DMS153 (cell line): ENCODE measurements at places on chromosomes 2 and 18.
A peak's percentile ranks its signal among the peaks of the same experiment; 100 is the strongest.

DNA sequence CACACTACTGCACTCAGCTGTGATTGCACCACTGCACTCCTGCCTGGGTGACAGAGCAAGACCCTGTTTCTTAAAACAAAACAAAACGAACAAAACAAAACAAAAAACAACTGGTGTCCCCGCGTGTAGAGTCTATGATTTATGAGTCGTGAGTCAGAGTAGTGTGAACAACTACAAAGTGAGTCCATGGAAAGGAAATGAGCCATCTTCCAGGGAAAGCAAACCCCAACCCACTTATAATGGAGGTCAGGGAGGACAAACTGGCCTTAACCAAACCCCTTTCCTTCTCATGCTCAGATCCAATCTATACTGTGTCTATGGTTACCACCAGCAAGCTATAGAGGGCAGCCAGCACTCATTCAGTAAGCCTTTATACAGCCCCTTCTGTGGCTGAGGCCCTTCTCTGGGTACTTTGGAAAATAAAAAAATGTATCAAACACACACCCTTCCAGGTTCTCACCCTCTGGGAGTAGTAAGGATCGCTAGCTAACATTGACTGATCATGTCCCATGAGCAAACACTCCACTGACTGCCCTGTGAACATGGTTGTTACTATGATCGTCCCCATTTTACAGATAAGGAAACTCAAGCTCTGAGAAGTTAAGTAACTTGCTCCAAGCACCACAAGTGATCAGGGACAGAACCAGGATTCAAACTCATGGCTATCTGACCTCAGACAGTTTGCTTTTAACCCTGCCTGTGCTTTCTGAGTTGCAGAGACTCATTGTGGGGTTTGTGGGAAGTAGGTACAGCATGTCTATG, 24.7 kb upstream of the COLEC12 start:
- no peak for DNase-seq

DNA sequence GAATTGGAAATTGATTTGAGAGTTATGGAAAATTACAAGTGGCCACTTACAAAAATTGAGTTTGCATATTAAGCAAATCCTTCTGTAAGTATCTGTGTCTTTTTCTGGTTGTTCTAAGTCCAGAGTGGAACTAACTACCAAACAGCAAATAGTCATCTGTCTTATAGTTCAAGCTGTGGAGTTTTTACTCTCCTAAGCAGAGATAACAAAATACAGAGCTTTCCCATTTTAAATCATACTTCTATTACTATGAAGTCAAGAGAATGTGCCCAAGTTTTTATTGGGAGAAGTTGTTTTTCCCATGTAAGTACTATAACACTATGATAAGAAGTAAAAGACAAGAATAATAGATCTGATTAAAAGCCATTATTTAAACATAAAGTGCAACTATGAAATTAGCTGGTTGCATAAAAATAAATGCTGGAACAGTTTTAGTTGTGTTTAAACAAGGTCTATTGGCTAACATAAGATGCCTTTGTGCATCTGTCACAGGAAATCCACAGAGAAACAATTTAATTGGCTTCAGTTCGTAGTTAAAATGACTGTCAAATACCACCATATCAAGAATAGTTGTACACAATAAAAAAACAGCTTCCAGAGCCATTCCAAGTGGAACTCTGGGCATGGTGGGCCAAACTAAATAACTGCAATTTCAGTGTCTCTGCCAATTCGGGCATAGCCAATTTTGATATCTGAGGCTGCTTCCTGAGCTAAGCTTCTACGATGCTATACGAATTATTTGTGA, 1467.4 kb upstream of the NXPH2 start:
- DNase-seq, result no peak

DNA sequence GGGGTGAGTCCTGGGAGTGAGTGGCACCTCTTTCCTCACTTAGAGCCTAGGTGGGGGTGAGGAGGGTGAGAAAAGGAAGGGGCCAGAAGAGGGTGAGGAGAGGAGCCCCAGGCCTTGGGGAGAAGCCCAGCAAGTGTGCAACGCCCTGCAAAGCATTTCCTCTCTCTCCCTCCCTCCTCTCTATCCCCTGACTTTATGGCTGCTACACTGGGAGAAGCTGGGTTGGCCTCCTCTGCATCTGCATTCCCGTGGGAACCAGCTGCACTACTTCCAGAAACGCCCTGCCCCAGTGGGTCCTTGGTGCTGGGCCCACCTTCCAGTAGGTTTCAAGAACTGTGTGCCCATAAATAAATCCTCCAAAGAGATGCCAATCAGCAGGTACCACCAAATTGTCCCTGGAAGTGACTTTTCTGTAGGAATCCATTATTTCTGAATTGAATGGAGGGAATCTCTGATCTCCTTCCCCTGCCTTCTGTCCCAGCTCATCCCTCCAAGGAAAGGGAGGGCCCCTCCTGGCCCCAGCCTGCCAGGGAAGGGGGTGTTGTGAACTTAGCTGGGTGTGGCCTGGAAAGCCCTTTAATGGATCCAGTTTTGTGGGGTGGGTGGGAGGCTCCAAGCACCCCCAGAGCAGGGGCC, 95.7 kb upstream of the BOD1L2 start:
- no peak for DNase-seq

GRCh38 chr18:56861244-56861643, 210.1 kb downstream of the WDR7 start:
- DNase-seq, result peak; percentile 59

DNA sequence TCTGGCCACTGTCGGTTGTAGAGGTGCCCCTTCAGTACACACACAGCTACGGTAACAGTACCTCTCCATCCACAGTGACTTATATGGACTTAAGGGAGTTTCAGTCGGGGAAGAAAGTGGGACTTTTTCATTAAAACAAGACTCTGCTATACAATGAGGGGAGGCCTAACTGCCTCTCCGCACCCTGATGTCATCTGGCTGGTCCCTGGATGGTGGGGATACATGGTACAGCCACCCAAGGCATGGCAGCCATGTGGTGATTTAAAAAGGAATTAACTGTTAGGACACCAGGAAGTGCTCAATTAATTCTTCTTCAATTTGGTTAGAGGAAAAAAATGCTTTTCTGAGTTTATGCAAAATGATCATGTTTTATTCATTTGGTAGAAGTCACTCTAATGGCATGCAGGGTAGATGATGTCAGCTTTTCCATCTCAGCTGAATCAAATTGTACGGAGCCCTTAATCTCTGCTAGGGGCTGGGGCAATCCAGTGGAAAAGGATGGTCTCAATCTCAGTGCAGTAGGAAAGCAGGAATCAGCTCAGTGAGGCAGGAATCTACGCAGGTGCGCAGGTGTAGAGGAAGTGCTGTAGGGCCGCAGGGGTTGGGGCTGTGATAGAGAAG, 243.9 kb downstream of the PRKCE start:
- no peak for DNase-seq

- DNase-seq, result no peak
Observed at GRCh38 chr18:33557706-33558105, 20.3 kb upstream of the ASXL3 start.

DNA sequence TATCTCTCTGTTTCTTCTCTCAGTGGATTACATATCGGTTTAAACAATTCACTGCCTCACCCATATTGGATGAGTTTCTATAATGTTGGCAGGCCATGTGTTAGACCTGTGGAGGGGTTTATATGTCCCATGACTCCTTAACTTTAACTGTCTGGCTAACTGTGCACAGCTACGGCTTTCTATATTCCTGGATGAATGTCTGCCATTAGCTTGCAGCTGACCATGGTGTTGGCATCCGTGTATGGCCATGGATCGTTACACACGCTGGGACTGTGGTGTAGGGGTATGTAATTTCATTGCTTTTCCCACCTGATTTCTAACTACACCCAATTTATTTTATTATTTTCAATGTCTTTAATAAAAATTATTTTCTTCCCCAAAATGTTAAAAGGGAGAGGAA, 3.3 kb upstream of the TANC1 start:
- no peak for DNase-seq

DNA sequence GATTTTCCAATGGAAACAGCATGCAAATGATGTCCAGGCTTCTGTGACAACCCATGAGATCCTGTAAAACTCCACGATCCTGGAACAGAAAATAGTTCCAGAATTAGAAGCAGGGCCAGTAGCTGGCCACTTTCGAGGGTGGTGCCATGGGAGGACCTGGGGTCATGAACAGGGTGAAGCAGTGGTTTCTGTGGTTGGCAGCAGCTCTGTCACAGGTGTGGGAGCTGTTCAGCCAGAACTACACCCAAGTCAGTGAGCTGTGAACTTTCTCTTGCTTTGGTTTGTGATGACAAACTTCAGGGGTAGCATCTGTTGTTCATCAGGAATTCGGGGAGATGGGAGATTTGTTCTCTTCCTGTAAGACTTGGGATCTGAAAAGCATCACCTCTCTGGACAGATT, 314.4 kb upstream of the NT5C1B start:
- DNase-seq, result no peak

DNA sequence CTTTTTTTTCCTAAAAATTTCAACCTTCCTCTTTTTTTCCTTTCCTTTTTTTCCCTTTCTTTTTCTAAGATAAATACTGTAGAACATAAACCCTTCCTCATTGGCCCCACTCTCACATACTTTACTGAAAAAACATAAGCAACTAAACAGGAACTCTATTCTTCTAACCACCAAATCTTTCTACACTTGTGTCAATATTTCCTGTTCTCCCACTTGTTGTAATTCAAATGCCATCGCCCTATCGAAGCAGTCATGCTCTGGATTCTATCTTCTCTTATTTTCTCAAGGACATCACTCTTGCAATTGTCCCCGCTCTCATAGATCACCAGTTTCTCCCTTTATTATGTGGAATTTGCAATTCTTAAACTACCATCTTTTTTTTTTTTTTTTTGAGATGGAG, 20.2 kb upstream of the SSB start:
- no peak for DNase-seq

DNA sequence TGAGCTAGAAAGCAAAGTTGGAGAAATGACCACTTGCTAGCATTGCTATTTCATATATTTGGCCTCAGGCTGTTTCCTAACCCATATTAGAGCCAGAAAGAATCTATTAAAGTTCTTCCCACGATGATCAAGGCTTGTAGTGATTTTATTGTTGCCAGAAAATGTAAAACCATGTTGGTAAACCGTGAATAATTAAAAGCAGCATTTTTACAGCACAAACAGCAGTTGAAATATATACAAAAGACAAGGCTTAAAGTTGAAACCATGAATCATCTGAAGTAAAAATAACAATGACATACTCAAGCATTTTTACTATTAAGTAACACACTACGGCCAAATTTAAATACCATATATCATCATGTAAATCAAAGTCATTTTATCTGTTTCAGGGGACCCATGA, 27.7 kb upstream of the DSC3 start:
- DNase-seq, result no peak

- no peak for DNase-seq
Observed at GRCh38 chr2:149877913-149878312, 290.3 kb upstream of the MMADHC start.

DNA sequence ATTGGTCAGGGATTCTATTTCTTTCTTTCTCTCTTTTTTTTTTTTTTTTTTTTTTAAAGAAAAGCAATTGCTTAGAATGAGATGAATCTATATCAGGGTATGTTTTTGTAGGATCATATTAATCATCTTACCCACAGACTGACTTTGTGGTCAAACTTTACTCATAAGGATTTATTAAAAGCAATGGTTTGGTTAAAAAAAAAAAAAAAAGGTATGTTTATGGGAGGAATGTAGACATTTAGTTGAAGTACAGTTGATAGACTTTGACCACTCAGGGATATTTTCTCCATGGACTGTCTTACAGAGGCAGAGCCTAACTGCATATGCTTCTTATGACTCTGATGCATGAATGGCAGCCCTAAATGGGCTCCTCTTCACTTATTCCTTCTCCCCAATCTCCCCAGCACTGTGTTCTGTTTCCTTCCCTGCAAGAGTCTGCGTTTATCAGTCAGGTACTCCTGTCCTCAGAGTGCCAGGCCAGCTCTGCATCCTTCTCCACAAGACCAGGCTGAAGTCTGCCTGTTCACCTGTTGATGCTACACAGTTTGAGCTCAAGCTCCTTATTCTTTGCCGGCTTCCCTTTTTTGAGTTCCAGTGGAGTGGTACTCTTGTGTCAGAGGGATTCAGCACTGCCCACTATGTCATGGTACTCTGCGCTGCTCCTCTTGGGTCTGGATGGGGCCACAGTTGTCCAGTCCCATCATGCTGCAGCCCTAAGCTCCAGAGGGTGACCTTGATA, 24.3 kb downstream of the CRIM1 start:
- DNase-seq, result no peak

DNA sequence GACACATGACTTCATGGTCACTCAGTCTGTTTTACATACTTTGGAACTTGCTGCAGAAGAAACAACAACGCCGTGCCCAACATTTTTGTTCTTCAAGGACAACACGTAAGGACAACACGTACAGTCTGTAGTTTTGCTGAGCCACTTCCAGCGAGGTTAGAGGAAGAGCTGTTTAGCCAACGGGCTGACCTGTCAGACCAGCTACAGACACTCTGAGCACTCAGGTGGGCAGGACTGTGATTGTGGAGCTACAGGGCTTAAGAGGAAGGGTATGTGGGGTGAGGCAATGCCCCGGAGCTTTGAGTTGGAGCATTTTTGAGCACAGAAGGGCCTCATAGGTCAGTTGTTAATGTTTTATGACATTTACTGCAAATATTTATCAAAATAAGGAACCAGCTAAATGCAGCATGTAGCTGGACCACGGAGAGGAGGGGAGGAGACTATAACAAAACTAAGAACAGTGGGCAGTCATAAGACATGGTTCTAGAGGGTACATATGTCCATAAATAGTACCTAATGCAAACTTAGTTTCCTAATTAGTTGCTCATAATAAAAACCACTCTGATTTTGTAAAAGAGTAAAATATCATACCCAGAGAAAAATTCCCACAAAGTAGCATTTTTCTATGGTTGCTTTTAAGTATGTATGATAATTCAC, 26.3 kb upstream of the NPC1 start:
- DNase-seq, result no peak

GRCh38 chr2:223590964-223591363, 11.2 kb downstream of the SCG2 start:
- peak; percentile 61 for DNase-seq

GRCh38 chr2:60735496-60736250, 20.4 kb upstream of the PAPOLG start:
- no peak for DNase-seq

- DNase-seq, result no peak
Observed at GRCh38 chr2:225190987-225191386, 148.7 kb upstream of the DOCK10 start.

- no peak for DNase-seq
Observed at GRCh38 chr18:77566604-77567003, 317.0 kb downstream of the GALR1 start.

DNA sequence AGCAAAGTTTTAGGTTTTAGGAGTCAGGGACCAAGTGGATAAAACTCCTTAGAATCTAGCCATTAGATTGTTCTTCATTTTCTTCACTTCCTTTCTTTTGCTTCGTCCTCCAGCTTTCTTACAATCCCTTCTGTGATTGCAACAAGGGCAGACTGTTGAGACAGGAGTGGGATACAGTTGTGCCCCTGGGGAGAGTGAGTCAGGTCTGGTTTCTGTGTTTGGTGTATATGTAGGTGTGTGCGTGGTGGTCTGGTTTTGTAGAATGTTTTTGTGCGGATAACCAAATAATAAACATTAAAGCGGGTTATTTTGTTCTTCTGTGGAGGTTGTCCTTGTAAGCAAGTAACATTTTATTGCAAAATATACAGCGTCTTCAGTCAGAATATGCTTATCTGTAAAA, 7.3 kb downstream of the INSIG2 start:
- no peak for DNase-seq

GRCh38 chr18:57833441-57834101, 30.5 kb upstream of the ATP8B1 start:
- DNase-seq, result peak; percentile 22

- no peak for DNase-seq
Observed at GRCh38 chr18:7743256-7743655, 176.1 kb downstream of the PTPRM start.
